Dermis microvascular lymphatic vessel endothelial cell (primary cell): ENCODE measurements at places on chromosomes 2 and 18. TPM values are rescaled to one million over a fixed set of nuclear protein-coding genes. Genes with fewer than 3 reads are reported as not detected.
A peak's percentile ranks its signal among the peaks of the same experiment; 100 is the strongest.

The HMSD gene
- total RNA-seq, result not detected in 2 replicates

The C2orf72 gene
- total RNA-seq, result not detected in 2 replicates

The AQP12B gene
- not detected in 2 replicates for total RNA-seq

The SERPINB12 gene
- total RNA-seq, result not detected in 2 replicates

The OR6B2 gene
- not detected in 2 replicates for total RNA-seq

The NT5DC4 gene
- not detected in 2 replicates for total RNA-seq

The TSGA10 gene
- 1.3 and 1.7 TPM in 2 replicates for total RNA-seq

The SLC4A5 gene
- total RNA-seq, result under 0.01 and 0.25 TPM in 2 replicates

The VAMP5 gene
- total RNA-seq, result 89.2 and 109 TPM in 2 replicates

The SNTG2 gene
- total RNA-seq, result 0.38 TPM in 1 of 2 replicates, not detected in the other

The CFLAR gene
- total RNA-seq, result 86.8 and 95.6 TPM in 2 replicates

- DNase-seq, result no peak
These were observed 133.0 kb downstream of the MYO3B start for GRCh38 chr2:170310876-170311502.

DNA sequence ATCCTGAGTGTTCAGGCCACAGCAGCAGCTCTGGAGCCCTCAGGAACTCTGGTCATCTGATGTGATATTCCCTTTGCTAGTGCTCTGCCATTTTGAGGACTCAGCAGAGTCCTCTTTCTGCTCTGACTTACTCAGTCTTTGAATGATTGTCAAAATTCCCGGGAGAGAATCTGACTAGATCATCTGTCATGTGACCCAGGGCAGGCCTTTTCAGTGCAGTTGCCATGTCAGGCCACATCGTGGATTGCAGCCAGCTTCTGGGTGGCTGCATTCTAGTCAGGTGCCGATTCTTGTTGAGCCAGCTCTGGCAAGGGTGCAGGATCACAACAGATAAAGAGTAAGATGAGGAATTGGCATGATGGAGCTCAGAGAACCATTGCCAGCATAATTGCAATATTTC, 795.6 kb downstream of the CPS1 start:
- DNase-seq, result no peak

DNA sequence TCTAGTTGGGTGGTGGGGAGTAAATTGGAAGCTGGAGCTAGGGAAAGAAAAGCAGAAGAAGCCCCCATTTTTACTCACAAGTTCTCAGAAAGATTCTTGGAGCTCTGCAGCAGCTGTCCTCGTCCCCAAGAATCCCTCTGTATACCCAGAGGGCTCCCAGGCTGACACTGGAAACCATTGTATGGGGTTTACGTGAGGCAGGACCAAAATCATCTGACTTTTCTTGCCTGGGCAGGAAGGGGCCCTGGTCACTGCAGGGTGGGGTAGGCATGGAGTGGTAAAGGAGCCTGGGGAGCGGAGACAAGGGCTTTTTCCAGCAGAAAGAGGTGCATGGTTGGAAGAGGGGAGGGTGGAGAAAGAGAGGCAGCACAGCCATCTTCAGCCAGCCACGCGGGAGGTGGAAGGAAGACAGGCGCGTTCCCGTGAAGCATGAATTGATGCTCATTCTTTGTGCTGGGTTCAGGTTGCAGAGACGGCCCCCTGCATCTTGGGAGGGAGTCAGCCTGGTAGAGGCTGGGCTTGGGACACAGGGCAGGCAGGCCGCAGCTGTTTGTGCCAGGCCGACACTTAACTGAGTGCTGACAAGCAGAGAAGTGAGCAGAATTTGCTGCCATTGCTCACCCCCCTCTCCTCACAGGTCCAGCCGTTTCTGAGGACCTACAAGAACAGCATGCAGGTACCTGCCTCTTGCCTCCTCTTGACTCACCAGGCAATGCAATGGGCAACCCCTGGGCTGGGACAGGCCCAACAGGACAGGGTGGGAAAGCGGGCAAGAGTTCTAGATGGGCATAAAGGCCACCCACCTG, 94.8 kb downstream of the PLB1 start:
- no peak for DNase-seq

DNA sequence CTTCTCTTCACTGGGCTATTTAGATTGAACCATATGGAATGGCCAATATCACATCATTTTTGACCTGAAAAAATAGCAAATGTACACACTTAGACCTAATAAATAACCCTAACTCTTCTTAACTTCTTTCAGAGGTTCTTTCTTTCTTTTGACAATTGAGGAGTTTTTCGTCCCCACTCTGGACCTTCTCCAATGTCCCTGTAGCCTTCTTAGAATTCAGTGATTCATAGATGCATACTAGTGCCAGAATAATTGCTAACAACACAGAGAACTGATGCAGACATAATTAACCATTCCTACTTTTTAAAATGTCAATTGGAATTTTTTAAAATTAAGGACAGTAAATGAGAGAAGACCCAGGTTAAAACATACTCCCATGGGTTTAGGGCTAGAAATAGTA, 20.0 kb downstream of the DAPL1 start:
- DNase-seq, result no peak

DNA sequence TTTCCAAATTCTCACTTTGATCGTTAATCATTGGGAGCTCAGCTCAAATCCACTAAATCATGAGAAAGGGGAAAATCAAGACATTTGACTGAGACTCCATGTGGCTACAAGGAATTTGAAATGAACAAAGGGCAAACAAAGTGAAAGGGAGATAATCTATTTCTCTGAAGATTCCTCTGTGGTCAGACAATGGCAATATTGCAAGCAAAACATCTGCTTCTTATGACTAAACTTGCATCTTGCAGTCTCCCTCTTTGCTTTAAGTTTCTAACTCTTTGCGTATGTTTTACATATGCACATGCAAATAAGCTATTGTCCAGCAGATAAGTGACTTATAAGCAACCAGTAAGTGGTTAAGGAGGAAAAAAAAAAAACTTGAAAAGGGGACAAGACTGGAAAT, 299.1 kb upstream of the NXPH2 start:
- no peak for DNase-seq

- no peak for DNase-seq
These were observed 677.7 kb upstream of the CDH7 start for GRCh38 chr18:65073060-65073550.

DNA sequence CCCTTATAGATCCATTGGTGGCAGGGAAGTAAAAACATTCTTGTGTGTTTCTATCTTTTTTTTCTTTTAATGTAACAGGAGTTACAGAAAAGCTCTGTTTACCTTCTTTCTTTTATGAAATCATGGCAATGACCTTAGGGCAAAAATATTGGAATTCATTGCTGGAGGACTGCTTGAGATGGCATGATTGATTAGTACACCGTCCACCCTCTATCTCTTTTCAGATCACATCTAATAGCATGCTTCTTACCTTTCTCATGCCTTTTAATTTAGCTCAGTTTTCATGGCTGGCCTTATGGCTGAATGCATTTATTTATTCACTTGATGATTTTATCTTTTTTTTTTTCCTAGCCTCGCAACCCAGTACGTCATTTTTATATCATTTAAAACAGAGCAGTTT, 177.6 kb upstream of the CDH20 start:
- no peak for DNase-seq

DNA sequence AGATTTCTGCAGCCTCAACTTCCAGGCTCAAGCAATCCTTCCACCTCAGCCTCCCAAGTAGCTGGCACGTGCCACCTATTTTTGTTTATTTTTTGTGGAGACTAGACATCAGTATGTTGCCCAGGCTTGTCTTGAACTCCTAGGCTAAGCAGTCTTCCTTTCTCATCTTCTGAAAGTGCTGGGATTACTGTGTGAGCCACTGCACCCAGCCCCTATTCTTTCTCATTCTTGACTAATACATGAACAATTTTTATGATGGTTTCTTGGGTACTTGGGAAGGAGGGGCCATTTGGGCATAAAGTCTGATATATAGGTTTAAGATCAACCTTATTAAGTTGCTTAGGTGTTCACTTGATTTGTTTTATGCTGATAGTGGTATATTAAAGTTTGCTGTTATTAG, 26.2 kb downstream of the EPC2 start:
- no peak for DNase-seq

DNA sequence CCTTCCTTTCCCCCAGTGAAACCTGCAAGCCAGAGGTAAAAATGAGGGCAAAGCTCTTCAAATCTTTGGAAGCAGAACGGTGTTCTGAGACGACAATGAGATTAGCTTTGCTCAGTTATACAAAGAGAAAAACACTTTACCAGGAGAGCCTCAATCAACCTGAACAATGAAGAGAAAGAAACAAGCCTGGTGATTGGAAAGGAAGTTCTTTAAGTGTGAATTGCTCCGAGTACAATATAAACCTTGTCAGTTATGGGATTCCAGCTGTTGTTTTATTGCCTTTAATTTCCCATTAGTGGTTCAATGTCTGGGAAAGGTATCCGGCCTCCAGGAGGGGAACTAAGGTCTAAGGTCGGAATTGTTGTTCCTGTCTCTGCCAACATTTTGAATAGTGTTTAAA, 901.6 kb downstream of the EPHA4 start:
- DNase-seq, result no peak

DNA sequence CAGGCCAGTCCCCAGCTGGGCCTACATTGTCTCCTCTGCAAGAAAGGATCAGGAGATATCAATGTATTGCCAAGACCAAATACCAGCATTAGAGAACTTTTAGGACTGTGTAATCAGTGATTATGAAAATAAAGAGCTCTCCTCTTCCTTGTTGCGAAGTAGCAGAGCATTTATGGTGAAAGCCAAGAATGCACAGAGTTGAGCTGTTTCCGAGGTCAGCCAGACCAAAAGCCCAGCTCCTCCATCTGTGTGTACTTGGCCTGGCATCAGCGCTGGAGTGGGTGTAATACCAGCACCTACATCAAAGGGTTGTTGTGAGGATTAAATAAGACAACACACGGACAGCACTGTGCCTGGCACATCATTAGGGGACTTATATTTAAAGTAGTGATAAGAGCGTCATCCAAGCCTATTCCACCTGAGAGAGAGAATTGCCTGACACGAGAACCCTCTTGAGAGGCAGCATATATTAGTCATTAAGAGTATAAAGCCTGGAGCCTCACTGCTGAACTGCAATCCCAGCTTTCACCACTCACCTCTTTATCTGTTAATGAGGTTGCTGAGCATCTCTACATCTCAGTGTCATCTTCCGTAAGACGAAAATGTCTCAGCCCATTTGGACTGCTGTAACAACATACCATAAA, 7.4 kb upstream of the SLC16A14 start:
- DNase-seq, result no peak

GRCh38 chr18:79698668-79699335, 19.2 kb downstream of the CTDP1 start:
- DNase-seq, result no peak

- no peak for DNase-seq
These were observed 15.9 kb upstream of the TGFA start for GRCh38 chr2:70569559-70569958.

DNA sequence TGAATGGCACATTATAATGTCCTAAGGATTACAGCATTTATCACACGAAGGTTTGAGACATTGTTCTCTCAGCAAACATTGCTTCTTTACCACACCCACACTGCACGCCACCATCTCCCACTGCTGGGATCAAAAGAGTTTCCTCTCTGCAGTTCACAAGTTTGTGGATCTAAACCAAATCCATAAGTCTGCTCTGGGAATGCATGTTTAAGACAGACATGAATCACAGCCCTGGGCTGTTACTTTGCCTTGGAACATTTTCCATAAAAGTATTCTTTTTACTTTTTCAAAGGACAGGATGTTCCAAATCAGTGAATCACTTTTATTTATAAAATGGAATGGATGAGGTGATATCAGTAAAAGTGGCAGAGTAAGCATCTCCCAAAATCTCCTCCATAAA, 36.1 kb downstream of the STPG4 start:
- DNase-seq, result no peak

- DNase-seq, result peak; percentile 56
These were observed 136.5 kb downstream of the CTIF start for GRCh38 chr18:48675352-48675761.

- no peak for DNase-seq
These were observed 86.5 kb downstream of the HAUS1 start for GRCh38 chr18:46190667-46191066.

DNA sequence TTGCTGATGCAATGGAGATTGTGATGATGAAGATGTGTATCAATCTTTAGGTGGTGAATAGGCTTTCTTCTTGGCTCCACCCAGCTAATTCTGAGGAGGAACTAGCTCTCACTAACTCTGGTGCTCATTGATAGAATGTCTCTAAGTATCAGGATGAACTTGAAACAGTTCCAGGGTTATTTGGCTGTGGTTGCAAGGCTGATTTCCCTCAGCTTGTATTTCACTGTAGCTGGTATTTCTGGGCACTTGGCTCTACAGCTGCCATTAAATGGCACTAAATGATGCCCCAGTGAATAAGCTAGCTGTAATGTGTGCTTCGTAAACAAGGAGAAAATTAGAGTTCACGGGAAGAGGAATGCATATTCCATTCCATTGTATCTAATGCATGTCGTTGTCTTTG, 241.2 kb downstream of the RPIA start:
- no peak for DNase-seq
